Mucosa of descending colon (tissue), 3 donors: ENCODE measurements at places on chromosomes 6 and 20.

DNA sequence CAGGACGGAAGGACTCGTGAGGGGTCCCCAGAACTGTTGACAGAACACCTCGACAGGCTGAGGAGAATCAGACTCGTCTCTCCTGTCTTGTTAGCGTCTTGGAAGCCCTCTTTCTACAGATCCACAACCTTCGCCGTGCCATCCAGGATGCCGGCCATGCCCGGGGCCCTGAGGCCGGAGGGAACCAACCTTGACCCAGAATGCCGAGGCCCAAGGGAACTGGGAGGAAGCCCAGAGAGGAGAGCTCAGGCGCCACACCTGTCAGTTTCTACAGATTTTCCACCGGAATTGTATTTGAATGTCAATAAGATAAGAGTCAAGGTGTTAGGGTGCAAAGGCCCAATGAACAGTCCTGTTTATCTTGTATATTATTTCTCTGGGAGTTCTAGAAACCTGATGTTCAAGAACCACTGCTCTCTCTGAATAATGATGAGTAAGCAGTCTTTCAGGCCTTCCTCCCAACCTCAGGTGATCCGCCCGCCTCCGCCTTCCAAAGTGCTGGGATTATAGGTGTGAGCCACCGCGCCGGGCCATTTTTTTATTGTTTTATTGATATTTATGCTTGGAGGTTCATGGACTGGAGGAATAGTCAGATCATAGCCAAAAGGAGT lies 799 bp upstream of the ME1 start:
- DNase-seq: peak; percentile 87

- DNase-seq: no peak
Measured at GRCh38 chr6:14386668-14387067, 269.1 kb downstream of the CD83 start.

DNA sequence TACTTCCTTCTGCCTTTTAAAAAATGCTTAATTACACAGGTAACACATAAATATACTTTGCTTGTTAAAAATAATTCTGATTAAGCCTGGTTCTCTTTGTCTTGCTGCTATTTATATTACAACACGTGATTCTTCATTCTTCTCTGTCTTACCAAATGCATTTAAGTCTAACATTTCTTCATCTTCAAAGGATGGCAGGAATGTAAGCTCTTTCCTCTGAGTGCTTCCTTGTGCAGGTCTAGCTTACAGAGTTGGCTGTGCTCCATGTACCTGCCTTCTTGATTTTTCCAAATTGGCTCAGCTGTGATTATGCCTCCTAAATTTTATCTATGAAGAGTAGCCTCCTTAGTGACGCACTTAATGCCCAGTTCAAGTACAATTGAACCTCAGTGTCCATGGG lies 44.4 kb downstream of the RNF144B start:
- no peak for DNase-seq

DNA sequence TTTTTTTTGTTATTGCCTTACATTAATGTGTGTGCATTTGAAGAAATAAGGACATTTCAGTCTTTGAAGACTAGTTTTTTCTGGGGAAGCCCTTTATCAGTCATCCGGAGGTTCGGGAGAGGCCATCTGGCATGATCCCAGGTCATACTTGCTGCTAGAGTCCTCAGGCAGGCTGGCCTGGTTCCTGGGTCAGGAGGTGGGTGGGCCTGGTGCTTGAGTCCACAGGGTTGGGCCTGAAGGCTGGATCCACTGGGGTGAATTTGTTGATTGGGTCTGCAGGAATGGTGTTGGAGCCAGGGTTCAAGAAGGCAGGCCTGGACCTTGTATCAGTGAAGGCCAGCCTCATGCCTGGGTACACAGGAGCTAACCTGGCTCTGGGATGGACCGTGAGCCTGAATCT lies 15.8 kb upstream of the WFDC9 start:
- DNase-seq: no peak

DNA sequence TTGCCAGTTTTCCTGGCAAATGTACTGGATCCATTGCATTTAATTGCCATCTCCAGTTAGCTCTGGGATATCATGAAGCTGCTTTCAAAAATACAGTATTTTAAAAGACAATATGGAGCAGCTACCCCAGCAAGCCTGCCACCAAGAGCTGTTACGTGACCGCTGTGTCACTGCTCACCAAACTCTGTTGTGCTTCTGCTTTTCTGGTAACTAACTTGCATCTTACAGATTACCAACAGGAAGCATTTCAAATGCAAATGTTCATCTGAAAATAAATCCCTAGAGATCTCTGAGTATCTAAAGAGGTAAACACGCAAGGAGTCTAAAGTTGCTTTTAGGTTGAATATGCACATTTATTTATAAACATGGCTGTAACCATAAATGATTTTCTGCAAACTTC lies 1008.3 kb downstream of the KIF16B start:
- no peak for DNase-seq

- no peak for DNase-seq
Measured at GRCh38 chr20:53878262-53879047, 191.9 kb downstream of the BCAS1 start.

GRCh38 chr20:35561268-35561667 lies 19.4 kb downstream of the ERGIC3 start:
- DNase-seq: peak; percentile 58

- no peak for DNase-seq
Measured at GRCh38 chr6:20109526-20109925, 102.7 kb downstream of the MBOAT1 start.

DNA sequence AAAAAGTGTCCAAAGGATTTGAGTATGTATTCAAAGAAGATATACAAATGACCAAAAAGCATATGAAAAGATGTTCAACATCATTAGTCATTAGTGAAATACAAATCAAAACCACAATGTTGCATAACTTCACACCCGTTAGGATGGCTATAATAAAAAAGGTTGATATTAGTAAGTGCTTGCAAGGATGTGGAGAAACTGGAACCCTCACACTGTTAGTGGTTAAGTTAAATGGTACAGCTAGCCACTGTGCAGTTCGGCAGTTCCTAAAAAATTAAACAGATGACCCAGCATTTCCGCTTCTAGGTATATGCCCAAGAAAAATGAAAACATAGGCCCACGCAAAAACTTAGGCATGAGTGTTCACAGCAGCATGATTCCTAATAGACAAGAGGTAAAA lies 38.6 kb downstream of the IBTK start:
- DNase-seq: no peak

GRCh38 chr6:44135173-44135758 lies 7.9 kb downstream of the TMEM63B start:
- DNase-seq: no peak

GRCh38 chr6:19892260-19892659 lies 55.1 kb downstream of the ID4 start:
- DNase-seq: no peak

- DNase-seq: no peak
Measured at GRCh38 chr20:46351357-46352058, 43.2 kb upstream of the CDH22 start.

DNA sequence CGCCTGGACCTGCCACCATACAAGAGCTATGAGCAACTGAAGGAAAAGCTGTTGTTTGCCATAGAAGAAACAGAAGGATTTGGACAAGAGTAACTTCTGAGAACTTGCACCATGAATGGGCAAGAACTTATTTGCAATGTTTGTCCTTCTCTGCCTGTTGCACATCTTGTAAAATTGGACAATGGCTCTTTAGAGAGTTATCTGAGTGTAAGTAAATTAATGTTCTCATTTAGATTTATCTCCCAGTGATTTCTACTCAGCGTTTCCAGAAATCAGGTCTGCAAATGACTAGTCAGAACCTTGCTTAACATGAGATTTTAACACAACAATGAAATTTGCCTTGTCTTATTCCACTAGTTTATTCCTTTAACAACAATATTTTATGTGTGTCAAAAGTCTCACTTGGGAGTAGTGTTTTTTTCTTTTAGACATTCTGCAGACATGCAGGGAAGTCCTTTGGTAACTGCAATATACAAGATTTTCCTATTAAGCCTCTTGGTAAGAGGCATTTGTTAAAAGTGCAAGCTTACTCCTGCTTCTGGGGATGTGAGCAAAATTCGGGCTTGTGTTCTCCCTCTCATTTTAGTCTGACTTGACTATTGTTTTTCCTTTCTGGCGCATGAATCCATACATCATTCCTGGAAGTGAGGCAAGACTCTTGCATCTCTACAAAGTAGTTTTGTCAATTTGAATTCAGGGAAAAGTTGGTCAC lies 8.4 kb upstream of the DYNLRB1 start:
- no peak for DNase-seq

GRCh38 chr20:2805689-2806350 lies 5.4 kb upstream of the CPXM1 start:
- no peak for DNase-seq

DNA sequence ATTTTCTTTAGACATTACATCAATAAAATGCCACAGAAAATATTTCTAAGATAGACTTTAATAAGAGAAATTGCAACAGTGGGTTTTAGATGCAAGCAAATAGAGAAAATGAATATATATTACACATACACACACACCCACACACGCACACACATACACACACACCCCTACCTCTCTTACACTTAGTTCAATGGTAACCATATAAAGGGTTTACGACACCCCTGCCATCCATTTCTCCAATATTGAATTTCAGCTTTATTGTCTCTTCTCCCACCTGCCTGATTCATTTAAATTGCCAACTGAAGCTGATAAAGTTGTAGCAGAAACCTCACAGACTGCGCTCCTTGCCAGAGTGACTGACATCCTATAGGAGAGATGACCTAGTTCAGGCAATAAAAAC lies 154.6 kb downstream of the ADAT2 start:
- DNase-seq: no peak

DNA sequence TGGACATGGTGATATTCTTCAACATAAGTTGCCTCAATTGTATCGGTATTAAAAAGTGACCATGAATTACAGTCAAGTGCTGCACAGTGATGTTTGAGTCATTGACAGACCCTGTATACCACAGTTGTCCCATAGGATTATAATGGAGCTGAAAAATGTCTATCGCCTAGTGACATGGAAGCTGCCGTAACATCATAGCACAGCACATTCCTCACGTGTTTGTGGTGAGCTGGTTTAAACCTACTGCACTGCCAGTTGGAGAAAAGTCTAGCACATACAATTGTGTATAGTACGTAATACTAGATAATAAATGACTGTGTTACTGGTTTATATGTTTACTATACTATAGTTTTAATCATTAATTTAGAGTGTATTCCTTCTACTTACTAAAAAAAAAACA lies 150.2 kb downstream of the CDH26 start:
- no peak for DNase-seq

- DNase-seq: no peak
Measured at GRCh38 chr6:125077453-125077852, 76.1 kb upstream of the TPD52L1 start.

DNA sequence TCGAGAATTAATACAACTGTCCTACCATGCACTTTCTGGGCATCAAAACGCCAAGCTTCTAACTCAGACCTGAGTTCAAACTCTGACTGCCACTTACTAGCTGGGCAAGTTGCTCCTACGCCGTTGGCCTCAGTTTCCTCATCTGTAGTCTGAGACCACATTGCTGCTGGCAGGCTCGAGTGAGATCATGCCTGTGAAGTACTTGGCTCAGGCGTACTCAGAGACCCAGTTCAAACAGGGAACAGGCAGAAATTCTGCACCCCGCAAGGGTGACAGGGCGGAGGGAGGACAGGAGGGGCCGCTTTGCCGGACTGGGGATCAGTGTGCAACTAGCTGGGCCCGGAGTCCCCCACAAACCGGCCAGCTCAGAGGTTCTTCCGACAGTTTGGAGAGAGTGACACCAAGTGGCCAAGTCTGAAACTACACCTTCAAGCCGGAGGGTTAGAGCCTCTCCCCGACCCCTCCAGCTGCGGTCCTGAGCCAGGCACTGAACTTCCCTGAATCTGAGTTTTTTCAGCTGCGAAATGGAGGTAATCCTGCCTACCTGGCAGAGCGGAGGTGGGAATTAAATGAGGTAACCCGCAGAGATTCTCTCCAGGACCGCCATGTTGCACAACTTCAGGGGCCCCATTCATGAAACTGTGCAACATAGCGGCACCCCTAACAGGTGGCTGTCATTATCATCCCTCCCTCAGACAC lies 46.0 kb upstream of the PTPN1 start:
- DNase-seq: peak; percentile 47

DNA sequence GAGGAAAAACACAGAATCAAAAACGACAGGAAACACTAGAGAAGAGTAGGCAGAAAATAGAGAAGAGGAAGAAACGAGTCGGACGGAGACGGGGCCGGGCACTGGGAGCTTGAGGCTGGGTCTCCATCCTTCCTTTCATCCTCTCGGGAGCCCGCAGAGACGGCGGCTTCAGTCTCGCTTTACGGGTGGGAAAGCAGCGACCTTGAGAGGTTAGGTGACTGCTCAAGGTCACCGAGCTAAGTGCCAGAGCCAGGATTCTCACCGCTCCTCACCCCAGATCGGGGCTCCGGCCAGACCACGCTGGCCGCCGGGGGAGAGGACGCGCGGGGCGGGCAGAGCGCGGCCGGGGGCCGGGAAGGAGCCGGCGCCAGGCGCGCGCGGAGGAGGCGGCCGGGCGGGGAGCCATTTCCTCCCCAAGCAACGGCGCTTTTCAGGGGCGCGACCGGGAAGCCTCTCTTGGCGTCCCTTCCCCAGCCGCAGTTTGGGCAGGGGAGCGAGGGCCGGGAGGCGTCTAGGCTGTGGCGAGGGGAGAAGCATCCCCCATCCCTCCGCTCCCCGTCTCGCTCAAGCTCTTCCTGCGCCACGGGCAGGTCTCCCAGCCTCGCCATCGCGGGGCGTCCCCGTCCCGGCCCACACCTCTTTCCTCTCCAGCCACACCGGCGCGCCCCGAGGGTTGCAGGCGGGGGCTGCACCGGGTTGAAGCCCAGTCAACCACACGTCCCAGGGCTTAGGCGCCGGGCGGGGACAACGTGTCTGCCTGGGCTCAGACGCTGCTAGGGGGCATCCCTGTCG lies 24.1 kb upstream of the MAP3K7 start:
- peak; percentile 28 for DNase-seq

- DNase-seq: peak; percentile 27
Measured at GRCh38 chr6:24666097-24666640, 530 bp downstream of the TDP2 start.

DNA sequence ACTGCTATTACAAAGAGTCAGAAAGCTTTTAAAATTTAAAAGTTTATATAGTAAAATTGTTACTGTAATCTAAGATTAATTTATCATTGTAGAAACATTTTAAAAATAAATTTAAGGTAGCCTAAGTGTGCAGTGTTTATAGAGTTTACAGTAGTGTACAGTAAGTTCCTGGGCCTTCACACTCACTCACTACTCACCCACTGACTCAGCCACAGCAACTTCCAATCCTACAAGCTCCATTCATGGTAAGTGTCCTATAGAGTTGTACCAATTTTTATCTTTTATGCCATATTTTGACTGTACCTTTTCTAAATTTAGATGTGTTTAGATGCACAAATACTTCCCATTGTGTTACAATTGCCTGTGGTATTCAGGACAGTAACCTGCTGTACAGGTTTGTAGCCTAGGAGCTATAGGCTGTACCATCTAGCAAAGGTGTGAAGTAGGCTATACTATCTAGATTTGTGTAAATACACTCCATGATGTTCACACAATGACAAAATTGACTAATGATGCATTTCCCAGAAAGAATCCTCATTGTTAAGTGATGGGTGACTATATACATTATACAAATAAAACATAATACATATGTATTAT lies 10.2 kb upstream of the TMEM170B start:
- no peak for DNase-seq

- DNase-seq: no peak
Measured at GRCh38 chr6:148952147-148953035, 205.6 kb downstream of the UST start.
